ENCODE measurements at places on chromosomes 11 and 22.

DNA sequence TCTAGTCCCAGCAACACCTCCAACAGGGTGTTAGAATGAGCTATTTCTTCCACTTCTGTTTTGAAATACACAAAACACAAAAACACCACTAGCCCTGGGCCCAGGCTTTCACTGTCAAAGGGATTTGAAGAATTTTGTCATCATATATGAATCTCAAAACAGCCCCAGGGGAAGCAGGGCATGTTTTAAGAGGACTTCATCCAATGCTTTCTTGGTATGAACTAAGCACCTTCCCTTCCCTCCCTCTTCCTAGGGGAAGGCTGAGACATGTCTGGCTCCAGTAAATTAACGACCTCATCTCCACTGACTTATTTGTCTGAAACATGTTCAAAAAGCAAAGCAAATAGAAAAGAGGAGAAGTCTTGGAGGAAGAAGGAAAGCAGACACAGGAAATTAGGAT is 75.7 kb upstream of the INCENP start:
- no peak for DNase-seq

DNA sequence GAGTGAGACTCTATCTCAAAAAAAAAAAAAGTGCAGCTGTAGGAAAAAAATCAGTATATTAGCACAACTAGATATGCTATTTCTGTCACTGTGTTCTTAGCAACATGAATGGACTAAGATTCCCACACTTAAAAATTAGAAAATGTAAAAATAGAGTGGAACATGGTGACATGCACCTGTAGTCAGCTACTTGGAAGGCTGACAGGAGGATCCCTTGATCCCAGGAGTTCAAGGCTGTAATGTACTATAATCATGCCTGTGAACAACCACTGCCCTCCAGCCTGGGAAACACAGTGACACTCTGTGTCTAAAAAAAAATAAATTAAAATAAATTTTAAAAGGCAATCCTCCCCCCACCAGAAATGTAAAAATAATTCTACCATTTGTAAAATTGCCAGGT is 29.8 kb downstream of the PICALM start:
- DNase-seq: no peak

DNA sequence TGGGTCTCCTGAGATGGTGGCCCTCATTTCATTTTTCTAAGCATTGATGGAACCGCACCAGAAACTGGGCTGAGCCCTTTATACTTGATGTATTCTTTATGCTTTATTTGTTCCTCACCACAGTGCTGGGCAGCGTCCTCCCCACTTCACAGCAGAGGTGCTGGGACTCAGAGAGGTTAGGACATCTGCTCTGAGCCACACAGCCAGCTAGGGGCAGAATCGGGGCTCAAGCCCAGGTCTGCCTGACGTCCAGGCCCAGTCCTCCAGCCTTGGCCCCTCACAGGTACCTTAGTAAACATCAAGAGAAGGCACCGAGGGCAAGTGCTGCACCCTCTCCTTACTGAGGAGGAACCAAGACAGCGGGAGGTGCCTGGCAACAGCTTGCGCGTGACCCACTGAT is 20.2 kb upstream of the SHISAL1 start:
- no peak for DNase-seq

- peak; percentile 96 for DNase-seq
Observed at GRCh38 chr22:35840302-35840739, 122.6 kb downstream of the APOL5 start.

DNA sequence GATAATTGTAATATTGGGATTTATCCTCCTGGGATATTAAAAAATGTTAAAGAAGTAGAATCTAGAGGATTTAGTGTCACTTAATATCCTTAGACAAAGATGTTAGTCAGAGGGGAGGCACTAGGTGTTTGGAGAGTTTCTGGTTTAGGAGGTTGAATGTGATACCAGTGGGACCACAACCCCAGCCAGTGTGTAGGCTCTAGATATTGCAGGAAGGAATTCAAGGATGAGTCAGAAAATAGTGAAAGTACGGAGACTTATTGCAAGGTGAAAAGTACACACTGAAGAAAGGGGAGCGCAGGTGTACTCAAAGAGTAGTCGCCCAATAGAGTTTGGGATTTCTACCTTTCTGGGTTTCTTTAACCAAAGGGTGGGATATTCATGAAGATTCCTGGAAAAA is 5.7 kb upstream of the TMEM41B start:
- no peak for DNase-seq

GRCh38 chr11:76783294-76783895 is at the start of gene TSKU:
Gene TSKU (plus strand): TSS chr11:76783356. CDS start chr11:76795617, 12,261 bp downstream.
- DNase-seq: peak; percentile 69
